ENCODE measurements at places on chromosomes 12 and 14.

DNA sequence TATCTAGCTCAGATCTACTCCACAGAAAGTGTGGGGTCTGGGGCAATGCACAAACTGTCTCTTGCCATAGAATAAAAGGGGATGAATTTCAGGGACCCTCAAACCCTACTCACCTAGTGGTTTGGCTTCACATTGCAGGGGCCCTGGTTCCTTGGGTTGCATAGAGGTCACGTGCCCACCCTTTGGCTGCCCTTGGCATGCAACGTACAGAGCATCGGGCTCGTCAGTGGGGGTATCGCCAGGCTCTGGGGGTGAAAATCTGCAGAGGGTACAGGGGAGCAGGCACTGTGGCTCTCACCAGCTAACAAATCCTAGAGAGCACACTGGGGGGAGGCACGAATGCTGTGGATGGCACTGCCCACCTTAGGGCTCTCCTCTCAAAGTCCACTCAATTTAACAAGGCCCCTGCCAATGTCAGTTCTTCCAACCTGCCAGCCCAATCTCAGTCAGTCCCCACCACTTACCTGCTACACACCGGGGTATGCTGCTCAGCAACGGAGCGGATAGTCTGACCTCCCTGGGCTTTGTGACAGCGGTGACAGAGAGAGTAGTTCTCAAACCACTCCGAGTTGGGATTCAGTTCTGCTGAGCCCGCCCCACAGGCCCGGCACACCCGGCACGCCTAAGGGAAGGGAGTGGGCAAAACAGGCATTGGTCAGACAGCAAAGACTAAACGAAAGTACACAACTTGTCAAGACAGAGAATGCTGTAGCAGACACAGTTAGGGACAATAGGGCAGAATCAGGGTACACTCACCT is 8.0 kb downstream of the KMT2D start:
- no peak for DNase-seq

GRCh38 chr12:26769611-26770010 is 63.4 kb downstream of the ITPR2 start:
- DNase-seq = no peak

- no peak for DNase-seq
Observed at GRCh38 chr14:65302571-65303189, 109.8 kb upstream of the FUT8 start.

GRCh38 chr12:77923882-77924281 is 93.2 kb downstream of the NAV3 start:
- no peak for DNase-seq

GRCh38 chr12:124827588-124828184 is 36.0 kb downstream of the SCARB1 start:
- DNase-seq = no peak

DNA sequence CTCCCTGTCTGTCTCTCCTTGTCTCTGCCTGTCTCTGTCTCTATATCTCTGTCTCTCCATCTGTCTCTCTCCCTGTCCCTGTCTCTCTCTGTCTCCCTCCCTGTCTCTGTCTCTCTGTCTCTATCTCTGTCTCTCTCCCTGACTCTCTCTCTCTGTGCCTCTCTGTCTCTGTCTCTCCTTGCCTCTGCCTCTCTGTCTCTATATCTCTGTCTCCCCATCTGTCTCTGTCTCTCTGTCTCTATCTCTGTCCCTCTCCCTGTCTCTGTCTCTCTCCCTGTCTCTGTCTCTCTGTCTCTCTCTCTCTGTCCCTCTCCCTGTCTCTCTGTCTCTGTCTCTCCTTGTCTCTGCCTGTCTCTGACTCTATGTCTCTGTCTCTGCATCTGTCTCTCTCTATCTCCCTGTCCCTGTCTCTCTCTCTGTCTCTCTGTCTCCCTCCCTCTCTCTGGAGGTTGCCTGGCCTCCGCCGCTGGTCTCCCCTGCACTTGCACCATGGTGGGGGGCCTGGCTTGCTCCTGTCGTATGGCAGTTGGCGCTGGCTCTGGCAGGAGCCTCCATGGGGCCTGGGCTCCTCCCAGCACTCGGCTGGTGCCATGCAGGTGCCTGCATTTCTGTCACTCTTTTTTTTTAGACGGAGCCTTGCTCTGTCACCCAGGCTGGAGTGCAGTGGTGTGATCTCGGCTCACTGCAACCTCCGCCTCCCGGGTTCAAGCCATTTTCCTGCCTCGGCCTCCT is 28.3 kb downstream of the MMP17 start:
- no peak for DNase-seq

Data from activated gamma-delta T cell treated with Interleukin-2 at 50 U/mL for 16 hours (primary cell).